ENCODE measurements at places on chromosomes 12 and 14. TPM values are rescaled to one million over a fixed set of nuclear protein-coding genes. Genes with fewer than 3 reads are reported as not detected.

IGF1 gene
- total RNA-seq, result not detected

SLC25A47 gene
- total RNA-seq, result not detected

C12orf76 gene
- 8.9 TPM for total RNA-seq

OR6C6 gene
- not detected for total RNA-seq

Data from A375 (cell line).